ENCODE measurements at places on chromosomes 7 and 10.

DNA sequence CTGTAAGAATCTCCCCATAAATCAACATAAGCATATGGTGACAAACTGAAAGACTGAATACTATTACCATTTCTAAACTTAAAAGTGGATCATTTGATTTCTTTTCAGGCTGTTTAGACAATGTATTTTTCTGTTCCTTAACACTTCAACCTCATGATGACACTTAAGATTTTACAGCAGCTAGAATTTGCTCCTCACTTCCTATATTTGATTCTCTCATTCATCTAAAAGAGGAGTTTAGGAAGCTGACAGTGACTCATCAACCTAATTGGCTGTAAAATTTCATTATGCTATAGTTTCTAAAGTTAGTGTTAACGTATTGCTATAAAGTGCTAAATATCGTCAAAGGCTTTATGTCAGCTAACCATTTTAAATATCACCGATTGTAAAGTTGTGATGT is 478.7 kb downstream of the GRM8 start:
- no peak for DNase-seq

DNA sequence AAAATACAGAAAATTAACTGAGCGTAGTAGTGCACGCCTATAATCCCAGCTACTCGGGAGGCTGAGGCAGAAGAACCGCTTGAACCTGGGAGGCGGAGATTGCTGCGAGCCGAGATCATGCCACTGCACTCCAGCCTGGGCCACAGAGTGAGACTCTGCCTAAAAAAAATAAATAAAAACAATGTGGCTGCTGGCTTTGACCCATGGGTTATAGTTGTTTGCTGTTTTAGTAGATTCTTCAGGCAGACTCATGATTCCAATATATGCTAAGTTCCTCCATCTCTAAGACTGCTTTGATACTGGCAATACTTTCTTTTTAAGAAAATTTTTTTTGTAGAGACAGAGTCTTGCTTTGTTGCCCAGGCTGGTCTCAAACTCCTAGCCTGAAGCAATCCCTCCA is 8.4 kb downstream of the OLAH start:
- DNase-seq: no peak

GRCh38 chr10:44322137-44322536 is 62.8 kb downstream of the CXCL12 start:
- no peak for DNase-seq

DNA sequence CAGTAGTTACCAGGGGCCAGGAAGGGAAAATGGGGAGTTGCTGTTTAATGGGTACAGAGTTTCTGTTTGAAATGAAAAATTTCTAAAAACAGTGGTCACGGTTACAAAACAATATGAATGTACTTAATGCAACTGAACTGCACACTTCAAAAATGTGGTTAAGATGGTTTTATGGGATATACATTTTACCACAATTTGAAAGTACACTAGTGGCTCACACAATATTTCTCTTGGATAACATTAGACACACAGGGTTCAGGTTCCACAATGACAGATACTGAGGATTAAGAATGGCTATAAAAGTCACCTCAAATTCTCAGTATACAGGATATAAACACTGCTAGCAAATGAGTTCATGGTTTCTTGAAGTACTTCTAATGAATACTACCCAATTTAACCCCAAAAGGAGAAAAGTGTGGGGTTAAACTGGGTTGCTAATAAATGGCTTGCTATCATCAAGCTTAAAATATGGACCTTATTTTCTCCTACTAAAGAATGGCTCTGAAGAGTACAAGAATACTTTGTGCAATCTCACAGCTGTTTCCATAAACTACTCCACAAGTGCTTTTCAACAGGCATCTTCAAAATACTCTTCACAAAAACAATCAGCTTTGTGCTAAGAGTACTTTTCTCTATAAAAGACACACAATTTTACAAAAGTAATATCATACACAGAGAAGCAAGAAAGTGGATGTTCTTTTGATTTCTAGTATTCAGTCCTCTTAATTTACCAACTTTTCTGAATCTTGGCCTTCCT is 92.9 kb downstream of the SRPK2 start:
- DNase-seq: no peak

DNA sequence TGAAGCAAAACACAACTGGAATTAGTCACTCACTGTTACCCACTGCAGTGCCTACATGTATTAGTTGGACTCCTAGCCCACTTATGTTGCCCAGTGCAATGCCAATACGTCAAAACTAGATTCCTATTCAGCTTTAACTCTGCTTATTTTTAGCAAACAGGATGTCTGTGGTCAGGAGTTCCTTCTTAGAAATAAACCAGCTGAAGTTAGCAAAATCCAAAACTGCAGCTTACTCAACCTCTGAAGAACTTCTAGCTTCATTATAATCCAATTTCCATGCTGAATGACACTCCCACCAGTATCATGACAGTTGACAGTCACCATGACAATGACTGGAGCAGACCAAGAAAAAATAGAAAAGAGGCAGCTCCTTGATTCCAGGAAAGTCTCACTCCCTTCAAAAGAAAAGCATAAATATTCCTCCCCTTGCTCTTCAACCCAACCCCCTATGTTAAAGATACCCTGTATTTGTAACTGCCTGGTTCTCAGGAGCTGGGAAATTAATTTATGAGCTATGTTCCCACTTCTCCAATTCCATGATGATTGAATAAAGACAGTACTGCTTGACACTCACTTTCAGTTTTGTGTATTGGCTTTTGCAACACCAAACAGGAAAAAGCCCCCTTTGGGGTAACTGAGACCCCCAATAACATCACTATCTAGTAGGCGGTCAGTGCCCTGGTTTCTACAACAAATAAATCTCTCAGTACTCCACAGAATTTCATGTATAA is 327.4 kb downstream of the SORCS1 start:
- DNase-seq: no peak

- DNase-seq: no peak
Observed at GRCh38 chr10:123443924-123444323, 222.2 kb upstream of the GPR26 start.

- peak; percentile 75 for DNase-seq
Observed at GRCh38 chr10:24483701-24484100, 240.0 kb downstream of the ARHGAP21 start.

DNA sequence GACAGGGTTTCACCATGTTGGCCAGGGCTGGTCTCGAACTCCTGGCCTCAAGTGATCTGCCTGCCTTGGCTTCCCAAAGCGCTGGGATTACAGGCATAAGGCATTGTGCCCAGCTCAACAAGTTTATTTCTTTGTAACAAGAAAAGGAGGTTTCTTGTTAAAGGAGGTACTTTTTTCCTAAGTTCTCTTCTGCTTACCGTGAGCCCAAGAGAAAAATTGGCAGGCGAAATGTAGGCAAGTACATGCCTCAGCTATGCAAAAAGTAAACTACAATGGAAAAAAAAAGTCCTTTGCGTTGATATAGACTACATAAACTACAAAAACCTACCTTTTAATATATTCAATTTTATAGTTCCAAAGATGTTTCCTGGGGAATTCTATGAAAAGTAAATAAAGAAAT is 122.6 kb downstream of the DKK1 start:
- no peak for DNase-seq

GRCh38 chr10:126380352-126381076 is 7.8 kb downstream of the ADAM12 start:
- no peak for DNase-seq

DNA sequence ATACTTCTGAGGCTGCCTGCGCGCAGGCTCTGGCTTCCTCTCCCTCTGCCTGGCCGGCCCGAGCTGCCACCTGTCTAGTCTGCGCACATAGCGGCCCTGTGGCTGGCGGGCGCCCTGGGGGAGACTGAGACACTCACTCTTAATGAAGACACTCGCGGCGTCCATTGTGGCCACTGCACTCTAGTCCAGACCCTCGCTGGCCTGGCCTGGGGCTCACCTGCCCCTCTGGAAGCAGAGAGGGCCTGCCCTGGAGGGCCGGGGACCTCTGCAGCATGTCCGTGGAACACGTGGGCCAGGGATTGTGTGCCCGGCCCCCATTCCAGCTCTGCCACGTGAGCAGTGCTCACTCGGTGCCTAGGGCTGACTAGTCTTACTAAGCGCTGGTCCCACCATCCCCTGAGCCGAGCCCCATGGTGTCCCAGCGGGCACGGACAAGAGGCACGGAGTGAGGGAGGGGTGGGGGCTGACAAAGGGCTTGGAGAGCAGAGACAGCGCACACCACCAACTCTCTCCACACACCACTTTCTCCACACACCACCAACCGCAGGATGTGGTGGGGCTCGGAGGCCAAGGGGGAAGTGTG is 149.3 kb downstream of the ELFN1 start:
- peak; percentile 37 for DNase-seq

GRCh38 chr7:115689941-115690340 is 340.6 kb downstream of the TFEC start:
- no peak for DNase-seq

GRCh38 chr7:157129200-157129599 is 9.5 kb upstream of the UBE3C start:
- DNase-seq: no peak

DNA sequence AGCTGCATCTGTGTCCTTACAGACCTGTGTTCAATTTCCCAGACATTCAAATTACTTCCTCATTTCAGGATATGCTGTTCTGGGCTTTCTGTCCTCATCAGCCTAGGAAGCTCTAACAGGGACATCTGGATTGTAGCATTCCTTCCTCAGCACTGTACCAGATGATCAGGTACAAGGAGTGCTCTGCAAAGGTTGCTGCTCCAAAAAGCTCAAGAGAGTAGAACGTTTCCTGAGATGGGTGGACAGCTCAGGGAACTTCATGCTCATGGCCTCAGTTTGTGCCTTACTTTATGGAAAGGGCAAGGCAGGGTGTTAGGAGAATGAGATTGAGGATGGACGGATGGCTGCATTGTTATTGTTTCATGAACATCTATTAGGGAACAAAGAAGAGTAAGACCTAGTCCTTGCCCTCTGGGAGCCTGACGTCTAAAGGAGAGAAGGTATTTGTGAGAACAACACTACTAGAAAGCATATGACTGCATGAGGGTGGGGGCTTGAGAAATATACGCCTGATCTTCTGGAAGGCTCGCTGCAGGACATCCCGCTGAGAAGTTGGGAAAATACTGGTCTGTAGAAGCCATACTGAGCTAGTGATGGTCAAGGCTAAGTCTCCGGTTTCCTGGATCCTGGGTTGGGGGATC is 10.5 kb upstream of the ZNF212 start:
- DNase-seq: no peak

DNA sequence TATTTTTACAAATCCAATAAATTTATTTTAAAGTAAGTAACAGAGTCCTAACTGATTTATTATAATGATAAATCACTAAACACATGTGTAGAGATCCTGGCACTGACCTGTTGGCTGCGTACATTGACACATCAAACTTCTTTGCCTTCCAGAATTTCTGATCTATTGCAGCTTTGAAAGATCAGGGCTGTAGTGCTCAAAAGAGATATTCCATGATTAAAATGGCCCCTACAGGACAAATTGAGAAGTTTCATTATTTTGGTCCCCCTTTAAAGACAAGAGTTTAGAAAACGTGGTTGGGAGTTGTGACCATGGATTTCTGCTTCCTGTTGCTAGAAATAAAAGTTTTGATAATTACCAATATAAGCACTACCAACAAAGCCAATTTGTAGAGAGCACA is 87.7 kb upstream of the PDK4 start:
- DNase-seq: no peak

- no peak for DNase-seq
Observed at GRCh38 chr7:82204694-82205093, 238.9 kb downstream of the CACNA2D1 start.

DNA sequence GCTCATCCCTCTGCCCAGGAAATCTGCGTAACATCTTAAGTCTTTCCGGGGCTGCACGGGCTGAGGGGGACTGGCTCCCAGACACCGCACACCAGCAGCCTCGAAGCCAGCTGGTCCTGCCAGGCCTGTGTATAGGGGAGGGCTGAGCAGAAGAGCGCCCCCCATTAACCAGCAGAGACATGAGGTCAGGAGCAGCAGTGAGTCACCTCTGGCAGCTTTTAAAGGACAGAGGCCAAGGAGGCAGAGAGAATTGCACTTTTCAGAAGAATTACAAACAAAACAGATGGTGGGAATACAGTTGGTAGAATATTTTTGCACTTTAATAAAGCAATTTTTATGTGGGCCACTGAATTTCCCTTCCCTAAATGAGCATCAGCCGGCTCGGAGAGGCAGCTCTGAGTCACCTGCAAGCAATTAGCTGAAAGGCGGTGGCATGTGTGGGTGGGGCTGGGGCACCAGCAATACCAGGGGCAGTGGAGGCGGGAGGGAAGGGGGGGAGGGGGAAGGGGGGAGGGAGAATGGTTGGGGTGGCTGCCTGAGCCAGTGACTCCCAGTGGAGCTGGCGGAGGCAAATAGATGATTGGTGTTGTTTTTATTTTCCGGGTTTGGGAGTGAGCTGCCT is 39.1 kb downstream of the GOLGA7B start:
- peak; percentile 83 for DNase-seq

DNA sequence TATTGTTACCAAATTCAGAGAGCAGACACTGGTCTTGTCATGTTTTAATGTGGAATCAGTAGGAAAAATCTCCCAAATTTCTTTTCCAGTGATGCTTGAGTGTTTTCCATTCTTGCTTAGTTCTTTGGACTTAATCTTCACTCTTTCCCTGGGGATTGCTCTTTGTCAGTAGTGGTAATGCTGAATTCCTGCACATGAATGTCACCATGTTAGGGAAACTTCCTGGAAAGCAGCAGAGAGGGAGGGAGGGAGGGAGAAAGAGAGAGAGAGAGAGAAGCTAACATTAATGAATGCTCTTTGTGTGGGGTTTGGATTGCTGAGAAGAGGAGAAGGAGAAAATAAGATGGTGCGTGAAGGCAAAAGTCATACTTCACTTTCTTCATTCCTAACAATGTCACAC is 295.3 kb upstream of the COBL start:
- DNase-seq: no peak

DNA sequence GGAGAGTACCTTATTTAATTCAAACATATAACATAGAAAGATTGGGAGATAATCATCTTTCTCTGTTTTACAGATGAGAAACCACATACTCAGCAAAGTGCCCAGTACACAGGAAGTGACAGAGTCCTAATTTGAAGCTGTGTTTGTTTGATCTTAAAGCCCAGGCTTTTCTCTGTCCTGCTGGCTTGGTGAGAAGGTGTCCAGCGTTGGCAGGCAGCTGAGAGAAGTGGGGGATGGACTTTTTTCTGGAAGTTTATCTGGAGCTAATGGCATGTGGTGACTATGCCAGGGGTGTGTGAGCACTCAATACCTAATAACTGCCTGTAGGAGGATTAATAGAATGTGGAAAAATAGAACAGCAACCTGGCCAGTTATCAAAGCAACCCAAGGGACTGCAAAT is 60.8 kb downstream of the NPSR1 start:
- no peak for DNase-seq

DNA sequence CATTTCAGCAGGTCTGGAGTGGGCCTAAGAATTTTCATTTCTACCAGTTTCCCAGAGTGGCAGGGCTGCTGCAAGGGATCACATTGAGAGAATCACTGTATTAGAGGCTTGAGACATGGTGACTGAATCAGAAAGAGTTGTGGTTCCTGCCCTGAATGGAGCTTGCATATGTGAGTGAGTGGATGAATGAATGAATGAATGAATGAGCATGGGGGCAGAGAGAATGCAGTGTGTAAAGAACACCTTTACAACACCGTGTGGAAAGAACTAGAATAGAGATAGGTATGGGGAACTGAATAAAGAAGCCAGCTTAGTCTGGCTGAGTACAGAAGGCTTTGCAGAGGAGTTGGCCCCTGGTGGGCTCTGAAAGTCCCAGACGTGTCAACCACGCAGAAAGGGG is 142.8 kb upstream of the AGK start:
- DNase-seq: no peak

Data from lower lobe of right lung (tissue), 2 donors.